T-helper 2 cell treated with Interferon-gamma antibody and Interleukin-4, amounts not matched to agents 5 μg/mL and 100 μg/mL, for 36 hours (primary cell): ENCODE measurements at places on chromosomes 6 and 20.
A peak's percentile ranks its signal among the peaks of the same experiment; 100 is the strongest.

- peaks cover 33% of the 10 kb centered on the region for H3K27me3 ChIP-seq
- no peak overlapping the region for H3K4me3 ChIP-seq
- H3K36me3 ChIP-seq = no peaks in the 10 kb centered on the region
- no peak for DNase-seq
- no peaks in the 10 kb centered on the region for H3K4me1 ChIP-seq
Observed at GRCh38 chr6:121351916-121352315, 17.6 kb upstream of the TBC1D32 start.

GRCh38 chr20:7792150-7792869, 147.9 kb downstream of the HAO1 start:
- no peaks in the 10 kb centered on the region for H3K4me1 ChIP-seq
- H3K27me3 ChIP-seq = no peaks in the 10 kb centered on the region
- no peak for DNase-seq
- H3K27ac ChIP-seq = no peak overlapping the region

GRCh38 chr6:19664050-19664449, 173.1 kb upstream of the ID4 start:
- DNase-seq = no peak
- H3K4me3 ChIP-seq = no peak overlapping the region
- no peak overlapping the region for H3K27ac ChIP-seq
- no peaks in the 10 kb centered on the region for H3K36me3 ChIP-seq

GRCh38 chr6:104699593-104700329, 160.0 kb downstream of the HACE1 start:
- peaks cover 3% of the 10 kb centered on the region for H3K36me3 ChIP-seq
- DNase-seq = no peak
- no peak overlapping the region for H3K4me3 ChIP-seq
- H3K4me1 ChIP-seq = peaks cover 31% of the 10 kb centered on the region
- no peaks in the 10 kb centered on the region for H3K27me3 ChIP-seq

DNA sequence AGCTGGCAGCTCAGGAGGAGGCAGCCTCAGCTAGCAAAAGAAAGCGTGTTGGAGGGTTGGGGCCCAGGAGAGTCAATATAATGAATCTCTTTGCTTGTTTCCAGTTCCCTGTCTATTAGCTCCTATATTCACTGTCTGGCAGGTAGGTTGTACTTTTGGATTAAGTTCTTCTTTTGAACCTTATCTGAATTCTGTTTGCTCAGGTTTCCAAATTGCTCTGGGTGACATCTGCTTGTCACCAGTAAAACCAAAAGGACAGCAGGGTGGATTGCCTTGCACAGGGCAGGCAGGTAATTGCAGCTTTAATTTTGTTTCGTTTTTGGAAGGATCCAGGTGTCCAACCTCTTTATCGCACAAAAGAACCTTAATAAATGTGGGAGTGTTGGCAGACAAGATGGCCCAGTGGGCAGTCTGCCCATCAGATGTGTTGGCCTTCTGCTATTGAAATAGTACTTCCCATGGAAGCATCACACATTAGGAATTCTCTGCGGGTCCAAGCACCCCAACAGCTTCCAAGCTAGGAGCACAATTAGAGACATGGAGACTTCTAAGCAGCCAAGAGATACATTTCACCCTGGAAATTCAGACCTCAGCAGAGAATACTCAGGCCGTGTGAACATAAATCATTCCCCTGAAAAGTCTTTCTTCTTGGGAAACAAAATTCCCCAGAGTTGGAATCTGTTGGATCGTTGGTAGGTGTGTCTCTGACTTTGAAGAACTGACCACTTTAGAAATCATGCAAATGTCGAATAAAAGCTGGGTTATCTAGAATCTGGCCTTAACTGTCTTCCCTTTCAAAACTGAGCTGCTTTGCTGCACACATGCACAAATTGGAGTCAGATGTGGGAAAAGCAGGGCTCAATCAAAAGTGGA, 286.9 kb upstream of the BMP2 start:
- DNase-seq = no peak
- H3K4me3 ChIP-seq = no peak overlapping the region
- no peak overlapping the region for H3K27ac ChIP-seq
- H3K4me1 ChIP-seq = no peaks in the 10 kb centered on the region
- no peaks in the 10 kb centered on the region for H3K27me3 ChIP-seq

DNA sequence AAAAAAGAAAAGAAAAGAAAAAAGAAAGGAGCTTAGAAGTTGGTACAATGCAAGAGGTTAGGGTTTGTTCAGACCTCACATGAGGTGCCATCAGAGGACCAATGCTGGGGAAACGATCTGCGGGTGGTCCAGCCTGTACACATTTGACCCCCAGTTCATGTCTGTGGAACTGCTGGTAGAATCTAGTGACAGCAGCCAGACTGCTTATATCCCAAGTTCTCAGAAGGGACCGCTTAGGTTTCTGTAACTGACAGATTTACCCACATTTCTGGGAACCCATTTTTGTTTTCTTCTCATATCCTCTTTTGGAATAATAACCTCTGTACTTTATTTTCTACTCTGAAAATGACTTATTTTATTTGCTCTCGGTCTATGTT, 4.7 kb downstream of the PPP1R18 start:
- no peak for DNase-seq
- peak overlapping the region; percentile 96 for H3K4me3 ChIP-seq
- peak overlapping the region; percentile 88 for H3K27ac ChIP-seq
- H3K36me3 ChIP-seq = peaks cover 81% of the 10 kb centered on the region
- no peaks in the 10 kb centered on the region for H3K27me3 ChIP-seq
- H3K4me1 ChIP-seq = peaks cover 28% of the 10 kb centered on the region

GRCh38 chr6:20746024-20746423, 211.8 kb downstream of the CDKAL1 start:
- H3K36me3 ChIP-seq = peaks cover 10% of the 10 kb centered on the region
- H3K4me1 ChIP-seq = no peaks in the 10 kb centered on the region
- no peak for DNase-seq
- no peaks in the 10 kb centered on the region for H3K27me3 ChIP-seq
- no peak overlapping the region for H3K4me3 ChIP-seq
- no peak overlapping the region for H3K27ac ChIP-seq

DNA sequence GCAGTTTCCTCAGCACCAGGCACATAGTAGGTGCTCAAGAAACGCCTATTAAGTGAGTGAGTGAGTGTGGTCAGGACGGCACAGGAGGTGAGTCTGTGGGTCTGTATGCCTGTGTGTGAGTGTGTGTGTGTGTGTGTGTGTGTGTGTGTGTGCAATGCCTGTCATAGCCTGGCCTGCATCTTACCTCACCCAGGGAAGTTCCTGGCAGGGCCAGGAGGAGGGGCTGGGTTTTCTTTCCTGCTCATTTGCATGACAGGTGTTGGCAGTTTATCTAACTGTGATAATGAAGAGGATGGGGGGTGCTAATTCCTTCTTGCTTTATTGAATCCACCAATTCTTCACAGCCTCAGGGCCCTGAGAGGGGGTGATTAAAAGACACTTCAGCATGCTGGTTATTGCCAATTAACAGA, 146.7 kb upstream of the MLN start:
- H3K27ac ChIP-seq = no peak overlapping the region
- no peak overlapping the region for H3K4me3 ChIP-seq
- peaks cover 5% of the 10 kb centered on the region for H3K27me3 ChIP-seq
- no peak for DNase-seq
